Ammon's horn (tissue), 1 donor: ENCODE measurements at places on chromosomes 16 and 17.

GRCh38 chr16:152141-153128 lies at the start of gene HBZ:
Gene HBZ, plus strand, starts transcription at chr16:152644. Its CDS starts 266 bp downstream, at chr16:152910.
- no peak for DNase-seq

DNA sequence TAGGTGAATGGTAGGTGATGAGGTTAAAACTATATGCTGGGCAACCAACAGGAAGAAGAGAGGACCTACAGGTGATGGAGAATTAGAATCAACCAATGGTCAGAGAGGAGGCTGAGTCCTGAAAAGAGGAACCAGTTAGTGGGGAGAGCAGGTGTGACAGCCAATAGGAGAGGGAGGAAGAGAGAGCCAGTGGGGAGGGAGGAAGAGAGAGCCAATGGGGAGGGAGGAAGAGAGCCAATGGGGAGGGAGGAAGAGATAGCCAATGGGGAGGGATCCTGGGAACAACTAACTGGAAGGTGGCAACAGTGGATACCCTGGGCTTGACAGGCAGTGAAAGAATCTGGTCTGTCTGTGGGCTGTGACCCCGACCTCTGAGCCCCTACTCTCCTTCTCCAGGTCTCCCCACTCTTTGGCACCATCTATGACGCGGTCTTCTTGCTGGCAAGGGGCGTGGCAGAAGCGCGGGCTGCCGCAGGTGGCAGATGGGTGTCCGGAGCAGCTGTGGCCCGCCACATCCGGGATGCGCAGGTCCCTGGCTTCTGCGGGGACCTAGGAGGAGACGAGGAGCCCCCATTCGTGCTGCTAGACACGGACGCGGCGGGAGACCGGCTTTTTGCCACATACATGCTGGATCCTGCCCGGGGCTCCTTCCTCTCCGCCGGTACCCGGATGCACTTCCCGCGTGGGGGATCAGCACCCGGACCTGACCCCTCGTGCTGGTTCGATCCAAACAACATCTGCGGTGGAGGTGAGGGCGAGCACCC lies 3.7 kb downstream of the GUCY2D start:
- no peak for DNase-seq

- DNase-seq, result no peak
Observed at GRCh38 chr17:17028059-17028877, 14.0 kb upstream of the MPRIP start.

GRCh38 chr17:72915625-72916081 lies 176.8 kb downstream of the SLC39A11 start:
- peak; percentile 69 for DNase-seq

DNA sequence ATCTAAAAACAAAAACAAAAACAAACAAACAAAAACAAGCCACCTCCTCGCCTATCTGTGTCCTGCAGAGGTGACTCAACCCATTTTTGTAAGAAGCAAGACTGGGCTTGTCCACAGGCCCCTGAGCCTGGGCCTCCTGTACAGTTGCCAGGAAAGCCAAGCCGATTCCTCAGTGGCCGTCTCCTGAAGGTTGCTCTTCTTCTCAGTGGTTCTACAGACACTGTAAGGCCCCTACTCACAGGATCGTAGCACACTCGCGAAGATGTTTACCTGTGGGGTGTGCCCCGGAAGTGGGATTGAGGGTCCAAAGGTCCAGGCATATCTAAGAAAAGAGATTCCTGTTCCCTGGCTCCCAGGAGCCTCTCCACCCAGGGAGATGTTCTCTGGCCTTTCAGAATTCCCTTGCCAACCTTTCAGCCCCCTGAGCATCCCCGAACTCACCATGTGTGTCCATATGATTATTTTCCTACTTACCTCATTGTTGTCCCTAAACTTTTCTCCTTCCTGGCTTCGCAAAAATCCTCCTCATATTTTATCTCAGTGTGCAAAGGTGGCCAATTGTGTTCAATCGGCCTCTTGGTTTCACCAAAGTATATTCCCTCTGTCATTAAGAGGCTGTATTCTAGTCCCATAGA lies 7.5 kb upstream of the CES3 start:
- no peak for DNase-seq

DNA sequence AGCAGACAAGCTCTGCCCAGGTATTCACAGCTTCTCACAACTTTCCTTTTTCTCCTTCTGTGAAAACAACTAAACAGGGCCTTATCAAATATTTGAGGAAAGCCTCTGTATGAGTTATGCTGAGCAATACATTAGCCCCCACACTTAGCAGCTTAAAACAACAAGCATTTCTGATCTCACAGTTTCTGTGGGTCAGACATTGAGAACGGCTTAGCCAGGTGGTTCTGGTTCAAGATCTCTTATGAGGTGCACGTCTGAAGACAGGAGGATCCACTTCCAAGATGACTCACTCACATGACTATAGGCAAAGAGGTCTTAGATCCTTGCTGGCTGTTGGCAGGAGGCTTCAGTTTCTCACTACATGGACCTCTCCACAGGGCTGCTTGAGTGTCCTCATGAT lies 181.4 kb upstream of the WSCD1 start:
- no peak for DNase-seq

DNA sequence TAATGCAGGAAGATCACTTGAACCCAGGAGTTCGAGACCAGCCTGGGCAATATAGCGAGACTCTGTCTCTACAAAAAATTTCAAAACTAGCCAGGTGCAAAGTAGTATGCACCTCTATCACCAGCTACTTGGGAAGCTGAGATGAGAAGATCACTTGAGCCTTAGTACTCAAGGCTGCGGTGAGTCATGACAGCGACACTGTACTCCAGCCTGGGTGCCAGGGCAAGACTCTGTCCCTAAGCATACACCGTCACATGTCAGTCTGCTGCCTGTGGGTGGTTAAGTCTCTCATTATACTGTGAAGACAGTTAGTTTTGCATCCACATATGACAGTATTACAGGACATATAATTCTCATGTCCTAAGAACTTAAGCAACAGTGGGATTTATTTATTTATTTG lies 21.8 kb downstream of the NMRAL1 start:
- DNase-seq, result no peak

- peak; percentile 76 for DNase-seq
Observed at GRCh38 chr16:11640987-11641817, 27.1 kb upstream of the SNN start.

DNA sequence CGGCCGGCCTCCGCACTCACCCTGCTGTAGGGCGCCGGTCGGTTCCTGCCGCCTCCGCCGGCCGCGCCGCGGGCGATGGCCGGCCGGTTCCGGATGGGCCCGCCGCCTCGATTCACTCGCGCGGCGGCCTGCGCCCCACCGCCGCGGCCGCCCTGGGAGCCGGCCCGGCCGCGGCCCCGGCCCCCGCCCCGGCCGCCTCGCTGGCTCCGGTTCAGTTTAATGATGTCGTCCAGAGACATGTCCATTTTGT lies 158 bp downstream of the ALYREF start:
- no peak for DNase-seq

DNA sequence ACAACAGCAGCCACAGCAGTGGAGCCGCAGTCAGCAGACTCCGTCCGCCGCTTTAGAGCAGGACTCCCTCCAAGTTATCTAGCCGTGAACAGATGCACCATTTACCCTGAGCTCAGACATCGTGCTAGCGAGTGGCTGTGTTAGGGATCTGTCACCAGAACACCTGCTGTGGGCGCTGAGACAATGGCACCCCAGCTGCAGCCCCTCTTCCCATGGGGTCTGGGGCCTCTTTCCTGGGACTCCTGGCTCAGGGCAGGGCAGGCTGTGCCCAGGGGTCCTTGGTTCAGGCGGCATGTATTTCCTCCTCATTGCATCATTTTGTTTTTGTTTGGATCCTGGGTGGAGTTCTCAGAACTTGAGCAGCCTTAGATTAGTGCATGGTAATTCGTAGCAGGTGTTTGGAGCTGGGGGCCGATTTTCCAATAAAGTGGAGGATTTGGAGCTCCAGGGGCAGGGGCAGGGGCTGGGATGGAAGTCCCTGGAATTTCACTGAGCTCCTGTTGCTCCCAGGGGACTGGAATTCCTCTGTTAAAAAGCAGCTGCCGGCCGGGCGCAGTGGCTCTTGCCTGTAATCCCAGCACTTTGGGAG lies 23.4 kb downstream of the NMRAL1 start:
- DNase-seq, result peak; percentile 37

DNA sequence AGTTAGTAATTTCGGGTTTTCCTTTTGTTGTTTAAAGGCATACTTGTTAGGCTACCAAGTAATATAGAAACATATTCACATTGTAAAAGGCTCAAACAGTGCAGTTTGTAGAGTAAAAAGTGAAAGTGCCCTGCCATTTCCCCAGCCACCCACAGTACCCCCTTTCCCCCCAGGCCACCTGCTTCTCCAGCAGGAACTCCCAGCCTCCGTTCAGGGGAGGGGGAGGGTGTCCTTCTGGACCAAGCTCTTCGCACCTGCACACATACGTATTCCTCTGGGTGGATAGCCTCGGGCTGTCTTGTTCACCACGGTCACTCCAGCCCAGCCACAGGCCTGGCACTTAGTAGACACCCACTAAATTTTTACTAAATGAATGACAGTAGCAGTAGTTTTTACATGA lies 144.5 kb downstream of the CLEC16A start:
- DNase-seq, result no peak

DNA sequence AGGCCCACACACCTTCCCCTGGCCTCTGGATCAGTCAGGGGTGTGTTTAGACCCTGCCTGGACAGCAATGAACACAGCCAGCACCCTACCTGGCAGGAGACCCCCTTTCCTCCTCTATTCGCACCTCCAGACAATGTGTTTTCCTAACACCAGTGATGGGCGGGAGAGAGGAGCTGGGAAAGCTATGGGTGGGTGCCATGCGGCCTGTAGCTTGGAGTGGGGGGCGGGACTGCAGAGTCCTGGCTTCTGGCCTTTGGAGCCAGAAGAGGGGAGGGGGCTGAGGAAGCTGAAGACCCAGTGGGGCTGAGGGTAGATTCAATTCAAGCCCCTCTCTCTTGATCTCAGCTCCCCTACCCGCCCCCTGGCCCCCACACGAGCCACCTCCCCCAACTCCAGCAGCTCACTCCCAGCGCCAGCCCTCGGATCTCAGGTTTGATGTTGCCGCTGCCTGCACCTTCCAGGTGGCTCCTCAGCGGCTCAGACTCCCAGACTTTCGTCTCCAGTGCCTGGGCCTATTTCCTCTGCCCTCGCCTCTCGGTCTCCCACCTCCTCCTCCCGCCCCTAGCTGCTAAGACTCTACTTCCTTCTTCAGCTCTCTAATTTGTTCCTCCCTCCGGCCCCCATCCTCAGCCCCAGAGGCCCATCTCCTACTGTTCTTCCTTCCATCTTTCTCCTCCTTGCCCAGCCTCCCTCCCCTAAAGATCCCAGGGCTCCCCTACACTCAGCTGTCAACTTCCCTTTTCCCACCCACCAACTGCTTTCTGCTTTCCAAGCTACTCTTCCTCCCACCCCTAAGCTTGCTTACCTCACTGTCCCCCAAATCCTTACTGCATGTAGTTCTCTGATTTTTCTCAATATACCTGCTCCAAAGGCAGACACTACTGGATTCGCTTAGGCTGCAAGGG lies 6.8 kb upstream of the SP6 start:
- no peak for DNase-seq

DNA sequence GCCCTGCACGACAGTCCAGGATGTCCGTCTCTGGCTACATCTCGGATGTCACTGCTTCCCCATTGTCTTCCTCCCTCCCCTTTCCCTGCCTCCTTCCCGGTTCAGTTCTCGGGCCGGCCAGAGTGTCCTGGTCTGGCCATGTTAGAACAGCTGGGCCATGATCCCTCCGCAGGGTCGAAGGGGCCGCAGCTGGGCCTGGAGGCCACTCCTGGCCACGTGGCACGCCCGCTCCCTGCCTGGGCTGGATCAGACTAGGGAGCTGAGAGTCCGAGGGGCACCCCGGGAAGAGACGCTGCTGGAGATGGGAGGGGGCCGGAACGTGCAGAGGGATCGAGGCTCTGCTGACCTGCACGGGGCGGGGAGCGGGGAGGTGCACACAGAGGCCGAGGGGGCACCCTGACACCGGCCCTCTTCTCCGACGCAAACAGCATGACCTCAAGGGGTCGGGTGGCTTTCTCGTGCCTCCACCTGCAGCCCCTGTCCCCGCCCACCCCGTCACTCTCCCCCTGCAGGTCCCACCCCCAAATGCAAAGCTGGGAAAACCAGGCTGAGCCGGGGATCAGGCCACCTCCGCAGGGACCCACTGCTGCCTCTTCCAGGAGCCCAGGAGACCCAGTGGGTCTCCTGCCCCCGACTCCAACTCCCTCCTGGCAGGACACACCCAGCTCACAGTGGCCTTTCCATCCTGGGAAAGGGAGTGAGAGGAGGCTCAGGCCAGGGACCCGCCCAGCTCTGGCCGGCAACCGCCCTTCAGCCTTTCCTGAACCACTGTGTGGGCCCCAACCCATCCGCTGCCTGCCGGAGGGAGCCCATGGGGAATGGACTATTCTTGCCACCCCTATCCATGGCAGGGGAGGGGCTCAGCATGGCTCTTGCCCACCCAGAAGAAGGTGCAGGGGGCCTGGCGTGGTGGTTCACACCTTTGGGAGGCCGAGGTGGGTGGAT lies 38.5 kb downstream of the CTU2 start:
- DNase-seq, result no peak

DNA sequence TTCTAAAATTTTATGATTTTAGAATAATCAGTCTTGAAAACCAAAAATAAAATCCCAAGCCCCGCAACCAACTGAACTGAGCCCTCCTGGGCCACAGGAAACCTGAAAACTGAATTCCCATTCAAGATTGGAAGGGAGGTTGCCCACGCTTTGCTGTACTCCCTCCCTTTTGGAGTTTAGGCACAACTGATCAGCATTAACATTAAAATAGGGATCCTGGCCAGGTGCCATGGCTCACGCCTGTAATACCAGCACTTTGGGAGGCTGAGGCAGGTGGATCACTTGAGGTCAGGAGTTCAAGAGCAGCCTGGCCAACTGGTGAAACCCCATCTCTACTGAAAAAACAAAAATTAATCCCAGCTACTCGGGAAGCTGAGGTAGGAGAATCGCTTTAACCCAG lies 52.7 kb upstream of the NETO2 start:
- DNase-seq, result no peak
